Uterus (tissue), 4 donors: ENCODE measurements at places on chromosomes 2 and 18. TPM values are rescaled to one million over a fixed set of nuclear protein-coding genes. Genes with fewer than 3 reads are reported as not detected.

Gene SAG
- not detected for total RNA-seq

Gene ARL4C
- 15.6 TPM for total RNA-seq

Gene NCKAP5
- 3.3 TPM for total RNA-seq

Gene HRH4
- not detected for total RNA-seq

Gene SALL3
- not detected for total RNA-seq

DNA sequence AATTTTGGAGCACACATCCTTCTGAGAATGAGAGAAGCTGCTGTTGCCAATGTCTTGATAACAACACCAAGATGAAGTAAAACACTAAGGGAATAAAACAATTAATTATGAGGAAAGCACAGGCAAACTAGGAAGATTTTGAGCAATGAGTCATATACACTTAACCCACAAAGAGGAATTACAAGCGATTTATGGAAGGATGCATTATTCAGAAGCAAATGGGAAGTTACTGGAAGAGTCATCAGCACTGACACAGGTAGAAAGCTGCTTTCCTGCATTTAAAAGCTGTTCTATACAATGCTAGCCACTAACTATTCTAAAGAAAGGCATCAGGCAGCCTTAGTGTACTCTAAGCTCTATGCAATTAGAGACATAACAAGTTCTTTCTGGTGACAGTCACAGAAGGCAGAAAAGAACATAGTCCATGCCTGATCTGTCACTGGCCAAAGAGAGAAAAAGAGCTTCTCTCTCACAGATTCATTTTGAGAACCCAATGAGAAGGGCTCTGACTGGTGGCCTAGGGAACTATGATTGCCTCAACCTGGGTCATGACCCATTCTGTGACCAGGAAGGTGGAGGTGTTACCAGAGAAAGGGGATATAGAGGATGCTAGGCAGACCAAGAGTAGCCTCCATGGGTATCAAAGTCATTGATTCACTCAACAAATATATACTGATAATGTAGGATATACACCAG is 45.4 kb downstream of the M1AP start:
- no peak for DNase-seq

DNA sequence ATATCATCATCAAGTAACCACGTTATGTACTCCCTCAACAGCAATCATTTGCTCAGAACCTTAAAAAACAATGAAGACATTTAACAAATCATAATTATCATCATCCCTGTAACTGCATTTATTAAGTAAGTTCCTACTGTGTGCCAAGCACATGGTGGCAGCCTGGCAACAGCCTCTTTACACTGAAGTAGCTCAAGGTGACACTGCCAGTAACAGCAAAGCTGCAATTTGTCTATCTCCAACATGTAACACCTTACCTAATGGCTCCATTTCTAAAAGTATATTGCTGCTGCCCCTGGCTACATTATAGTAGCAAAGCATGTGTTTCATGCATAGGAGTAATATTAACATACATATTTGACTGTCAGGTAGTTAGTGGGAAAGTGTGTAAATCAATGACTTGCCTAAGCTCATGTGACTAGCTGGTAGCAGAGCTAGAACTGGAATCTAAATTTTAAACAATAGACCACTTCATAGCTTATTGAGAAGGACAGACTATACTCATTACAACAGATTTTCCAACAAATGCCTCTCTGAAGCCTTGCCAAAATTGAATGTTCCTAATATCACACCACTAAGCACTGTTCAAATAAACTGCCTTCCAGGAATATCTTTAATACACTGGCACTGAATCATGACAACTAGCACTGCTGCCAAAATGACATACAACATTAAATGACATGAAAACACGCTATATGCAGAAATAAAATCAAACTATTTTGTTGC is 86.7 kb downstream of the L3MBTL4 start:
- DNase-seq, result no peak

DNA sequence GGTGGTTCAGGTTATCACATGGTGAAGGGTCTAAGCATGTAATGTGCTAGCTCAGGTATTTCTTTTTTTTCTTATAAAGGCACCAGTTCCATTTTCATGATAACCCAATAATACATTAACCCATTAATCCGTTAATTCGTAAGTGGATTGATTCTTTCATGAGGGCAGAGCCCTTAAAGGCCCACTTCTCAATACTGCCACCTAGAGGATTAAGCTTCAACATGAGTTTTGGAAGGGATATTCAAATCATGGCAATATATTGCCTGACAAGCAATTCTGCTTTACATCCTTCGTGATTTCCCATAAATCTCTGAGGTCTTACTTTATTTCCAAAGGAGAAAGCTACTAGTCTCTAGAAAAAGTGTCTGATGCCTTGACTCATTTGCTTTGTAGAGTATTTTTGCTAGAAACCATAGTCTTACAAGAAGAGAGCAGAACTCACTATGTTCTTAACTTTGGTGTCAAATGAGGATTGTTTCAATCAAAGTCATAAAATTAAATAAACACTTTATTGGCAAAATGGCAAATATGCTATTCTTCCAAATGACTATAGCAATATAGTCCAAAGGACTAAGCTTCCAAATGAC is 271.3 kb downstream of the KCNS3 start:
- DNase-seq, result no peak

- no peak for DNase-seq
Observed at GRCh38 chr18:23337599-23338444, 115.3 kb upstream of the RIOK3 start.

GRCh38 chr18:59520562-59521355 is 161.7 kb upstream of the LMAN1 start:
- no peak for DNase-seq

GRCh38 chr2:19900931-19901441 is 797 bp downstream of the TTC32 start:
- DNase-seq, result no peak

DNA sequence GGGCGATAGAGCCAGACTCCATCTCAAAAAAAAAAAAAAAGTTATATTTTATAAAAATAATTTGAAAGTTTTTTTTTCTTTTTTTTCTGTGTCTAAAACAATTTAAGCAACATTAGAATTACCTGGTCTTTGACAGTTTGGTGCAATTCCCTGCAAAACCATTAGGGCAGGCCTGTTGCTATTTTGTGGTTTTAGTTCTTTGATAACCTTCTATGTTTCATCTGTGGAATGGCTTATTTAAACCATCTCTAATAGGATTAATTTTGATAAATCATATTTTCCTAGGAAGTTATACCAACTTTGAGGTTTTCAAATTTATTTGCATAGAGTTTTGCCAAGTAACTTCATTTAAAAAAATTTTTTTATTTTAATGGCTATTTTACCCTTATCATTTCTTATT is 141.2 kb upstream of the TWIST2 start:
- DNase-seq, result no peak

DNA sequence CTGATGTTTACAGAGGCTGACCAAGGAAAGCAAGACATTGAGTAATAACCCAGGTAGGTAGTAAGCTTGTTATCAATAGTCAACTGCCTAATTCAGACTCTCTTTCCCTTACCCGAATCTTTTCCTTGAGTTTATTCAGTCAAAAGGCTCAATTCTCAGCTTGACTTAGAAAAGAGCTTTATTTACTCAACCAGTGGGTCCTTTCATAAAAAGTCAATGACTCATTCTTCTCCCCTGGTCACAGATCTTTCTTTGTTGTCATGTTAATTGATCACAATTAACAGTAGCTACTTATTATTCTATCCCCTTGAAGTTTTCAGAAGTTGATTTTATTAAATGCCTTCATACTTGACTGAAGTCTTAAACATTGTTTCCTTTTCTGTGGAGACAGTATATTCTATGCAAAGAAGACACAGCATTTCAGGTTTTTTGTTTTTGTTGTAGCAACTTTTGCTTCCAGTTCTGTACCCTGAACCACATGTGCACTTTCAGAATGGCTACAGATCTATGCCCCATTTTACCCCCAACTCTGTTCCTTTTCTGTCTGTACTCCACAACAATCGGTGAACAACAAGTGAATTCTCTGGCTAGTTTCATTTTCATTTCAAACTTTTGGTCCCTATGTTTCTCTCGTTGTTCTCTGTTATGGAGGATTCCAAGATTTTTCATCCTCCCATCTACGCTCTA is 428.3 kb downstream of the NCKAP5 start:
- no peak for DNase-seq

GRCh38 chr18:70293166-70293565 is 4.3 kb downstream of the SOCS6 start:
- no peak for DNase-seq
